Stimulated activated CD4-positive, alpha-beta T cell treated with anti-CD3 and anti-CD28 coated beads, Interleukin-1b, Interleukin-23, amount 100 ng/mL, for 4 hours (primary cell): ENCODE measurements at places on chromosomes 12 and 14.

DNA sequence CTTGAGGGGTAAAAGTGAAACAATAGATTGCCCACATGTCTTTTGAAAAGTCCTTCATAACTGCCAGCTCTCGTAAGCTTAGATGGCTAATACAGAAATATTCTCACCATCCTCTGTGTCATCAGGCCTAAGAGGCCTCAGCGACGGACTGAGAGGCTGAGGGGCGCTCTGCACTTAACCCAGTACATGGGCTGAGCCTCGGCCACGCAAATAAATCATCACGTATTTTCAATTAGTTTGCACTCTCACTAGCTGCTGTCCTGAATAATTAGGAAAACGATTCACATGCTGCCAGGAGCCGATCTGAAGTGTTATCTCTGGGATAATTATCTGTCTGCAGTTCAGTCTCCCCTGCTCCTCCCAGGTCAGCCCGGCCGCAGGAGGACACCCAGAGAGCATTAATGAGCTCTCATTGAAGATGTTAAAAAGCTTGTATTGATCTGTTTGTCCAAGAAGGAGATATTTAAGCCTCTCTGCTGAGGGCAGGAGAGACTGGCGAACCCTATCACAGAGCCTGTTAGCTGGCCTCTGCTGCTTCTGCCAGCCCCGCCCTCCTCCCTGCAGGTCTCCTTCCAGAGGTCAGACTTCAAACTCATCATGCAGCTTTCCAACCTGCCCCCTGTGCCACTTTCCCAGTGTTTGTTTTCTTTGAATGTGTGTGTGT, 1051.3 kb downstream of the VRK1 start:
- DNase-seq = no peak

DNA sequence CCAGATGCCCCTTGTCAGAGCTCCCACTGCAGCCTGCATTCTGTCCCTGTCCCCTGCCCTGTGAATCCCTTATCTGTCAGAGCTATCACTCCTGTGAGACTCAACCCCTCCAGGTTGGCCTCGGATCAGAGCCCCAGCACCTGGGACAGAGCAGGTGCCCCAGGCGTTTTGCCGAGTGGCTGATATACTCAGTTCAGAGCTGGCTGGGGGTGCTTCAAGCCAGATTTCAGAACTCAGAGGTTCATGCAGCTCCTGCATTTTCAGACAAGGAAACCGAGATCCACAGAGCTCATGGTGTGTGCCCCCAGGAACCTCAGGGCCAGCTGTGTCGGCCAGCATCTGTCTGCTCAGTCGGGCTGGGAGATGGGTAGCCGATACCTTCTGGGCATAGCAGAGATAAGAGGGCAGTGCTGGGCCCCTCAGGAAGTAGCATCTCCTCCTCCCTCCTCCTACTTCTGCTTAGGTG, 228.0 kb upstream of the RTL1 start:
- DNase-seq = no peak

DNA sequence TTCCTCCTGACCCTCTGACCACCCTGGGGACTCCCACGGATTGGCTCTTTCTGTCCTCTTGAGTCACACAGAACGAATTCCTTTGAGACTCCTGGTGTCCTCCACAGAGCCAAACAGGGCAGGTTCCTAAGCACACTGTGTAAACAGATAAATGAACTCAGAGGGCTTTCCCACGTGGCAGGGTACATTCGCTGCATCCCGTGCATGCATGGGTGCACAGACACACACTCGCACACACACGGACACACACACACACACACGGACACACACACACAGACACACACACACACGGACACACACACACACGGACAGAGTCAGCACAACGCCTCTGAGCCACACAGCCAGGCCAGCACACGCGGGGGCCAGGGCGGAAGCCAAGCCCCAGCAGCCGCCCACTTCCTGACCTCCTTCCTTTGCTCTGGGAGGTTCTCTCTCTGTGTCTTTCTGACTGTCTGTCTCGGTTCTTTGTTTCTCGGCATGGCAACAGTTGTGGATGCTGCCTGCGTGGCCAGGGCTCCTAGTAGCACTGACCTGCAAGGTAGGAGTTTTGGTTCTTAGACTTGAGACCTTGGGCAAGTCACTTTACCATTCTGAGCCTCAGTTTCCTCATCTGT, 706 bp downstream of the CRACR2A start:
- DNase-seq = peak; percentile 58

GRCh38 chr14:31893221-31893757, 183.8 kb upstream of the ARHGAP5 start:
- DNase-seq = no peak

DNA sequence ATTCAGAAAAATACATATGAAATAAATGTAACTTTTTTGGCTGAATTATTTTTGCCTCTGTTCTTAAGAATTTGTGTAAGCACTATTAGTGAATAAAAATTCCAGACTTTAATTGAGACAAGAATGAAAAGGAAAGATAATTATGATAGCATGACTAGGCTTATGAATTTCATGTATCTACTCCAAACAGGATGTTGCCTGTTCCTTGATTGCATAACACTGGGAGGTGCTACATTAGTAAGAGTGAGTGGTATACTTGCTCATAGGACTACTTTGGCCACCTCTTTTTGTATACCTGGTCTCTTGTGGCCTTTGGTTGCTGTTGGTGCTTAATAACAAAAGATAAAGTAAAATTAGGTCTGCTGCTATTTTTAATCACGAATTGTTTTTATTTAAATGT, 112.8 kb downstream of the NAV3 start:
- no peak for DNase-seq

DNA sequence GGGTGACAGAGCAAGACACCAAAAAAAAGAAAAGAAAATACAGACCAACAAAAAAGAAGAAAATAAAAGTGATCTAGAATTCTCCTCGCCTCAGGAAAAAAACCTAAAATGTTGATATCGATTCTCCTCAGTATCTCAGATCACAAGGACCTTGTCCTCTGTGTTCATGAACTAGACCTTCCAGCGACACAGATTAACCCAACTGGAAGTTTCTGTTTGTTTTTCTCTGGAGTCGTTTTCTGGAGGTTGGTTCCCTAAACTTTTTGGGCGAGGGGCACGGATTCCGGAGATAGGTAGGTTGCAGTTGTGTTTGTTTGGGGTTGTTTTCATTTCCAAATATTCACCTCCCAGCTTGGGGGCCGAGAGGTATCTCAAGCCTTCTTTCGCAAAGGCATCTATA, 559 bp upstream of the RFC5 start:
- no peak for DNase-seq

- DNase-seq = no peak
Measured at GRCh38 chr12:107027636-107028053, 40.7 kb upstream of the MTERF2 start.

GRCh38 chr12:13347241-13348043, 150.9 kb downstream of the EMP1 start:
- DNase-seq = peak; percentile 31

DNA sequence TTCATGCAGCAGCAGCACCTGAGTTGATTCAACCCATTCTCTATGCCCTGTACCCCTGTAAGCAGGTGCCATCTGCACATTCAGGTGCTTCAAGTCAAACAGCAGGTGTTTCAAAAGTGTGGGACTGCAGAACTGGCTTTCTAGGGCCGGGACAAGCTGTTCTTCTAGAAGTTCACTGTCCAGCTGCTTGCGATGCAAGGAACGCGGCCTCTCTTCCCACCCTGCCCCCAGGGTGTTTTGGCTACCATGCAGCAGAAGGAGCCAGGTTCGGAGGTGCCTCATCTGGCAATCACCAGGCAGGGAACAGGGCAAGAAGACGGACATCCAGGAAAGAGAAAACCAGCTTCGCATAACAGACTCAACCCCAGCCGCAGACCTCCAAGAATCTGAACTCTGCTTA, 35.2 kb downstream of the TMEM132D start:
- DNase-seq = no peak

- no peak for DNase-seq
Measured at GRCh38 chr12:45634273-45634917, 95.1 kb upstream of the ARID2 start.

DNA sequence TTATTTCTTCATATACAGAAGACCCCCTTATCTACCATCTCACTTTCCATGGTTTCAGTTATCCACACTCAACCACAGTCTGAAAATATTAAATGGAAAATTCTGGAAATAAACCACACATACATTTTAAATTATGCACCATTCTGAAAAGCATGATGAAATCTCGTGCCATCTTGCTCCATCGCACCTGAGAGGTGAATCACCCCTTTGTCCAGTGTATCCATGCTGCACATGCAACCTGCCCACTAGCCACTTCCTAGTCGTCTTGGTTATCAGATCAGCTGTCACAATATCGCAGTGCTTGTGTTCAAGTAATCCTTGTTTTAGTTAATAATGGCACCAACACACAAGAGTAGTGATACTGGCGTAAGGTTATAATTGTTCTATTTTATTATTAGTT, 145.7 kb downstream of the C12orf42 start:
- DNase-seq = no peak

DNA sequence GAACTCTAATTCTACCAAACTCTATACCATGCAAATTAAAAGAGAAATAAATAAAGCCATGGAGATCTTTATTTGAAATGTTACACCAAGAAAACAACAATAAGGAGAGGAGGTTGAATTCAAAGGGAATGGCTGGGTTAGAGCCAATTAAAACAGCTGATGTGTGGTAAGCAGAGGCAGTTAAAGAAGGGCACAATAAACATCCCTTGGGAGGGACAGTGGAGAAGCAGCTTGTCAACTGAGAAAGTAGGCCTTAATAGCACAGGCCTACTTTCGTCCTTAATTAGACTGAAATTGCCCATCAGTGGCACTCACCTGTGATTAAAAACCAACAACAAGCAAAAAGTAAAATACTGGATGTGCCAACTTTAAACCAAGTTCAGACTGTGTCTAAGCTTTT, 16.3 kb upstream of the NAV3 start:
- DNase-seq = no peak

GRCh38 chr14:80211153-80212022, at the start of gene DIO2:
DIO2 (minus strand) TSS chr14:80211504; CDS start chr14:80211472, 32 bp downstream.
- DNase-seq = no peak

DNA sequence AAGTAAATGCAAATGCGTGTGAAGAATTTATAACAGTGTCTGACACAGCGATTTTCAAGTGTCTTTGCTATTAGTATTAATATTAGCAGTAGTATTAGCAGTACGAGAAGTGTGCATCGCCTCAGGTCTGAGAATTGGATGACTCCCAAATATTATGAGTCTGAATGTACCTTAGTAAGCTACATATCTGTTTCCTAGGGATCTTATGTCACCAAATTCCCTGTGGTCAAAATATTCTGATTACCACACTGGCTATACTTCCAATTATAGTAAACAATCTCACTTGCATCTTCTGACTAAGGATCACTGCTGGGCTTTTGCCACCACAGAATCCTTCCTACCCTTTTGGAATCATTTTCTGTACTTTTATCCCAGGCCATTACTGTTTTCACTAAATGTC, 396.0 kb upstream of the MIS18BP1 start:
- DNase-seq = no peak

- no peak for DNase-seq
Measured at GRCh38 chr12:46908236-46908935, 82.6 kb upstream of the SLC38A4 start.

DNA sequence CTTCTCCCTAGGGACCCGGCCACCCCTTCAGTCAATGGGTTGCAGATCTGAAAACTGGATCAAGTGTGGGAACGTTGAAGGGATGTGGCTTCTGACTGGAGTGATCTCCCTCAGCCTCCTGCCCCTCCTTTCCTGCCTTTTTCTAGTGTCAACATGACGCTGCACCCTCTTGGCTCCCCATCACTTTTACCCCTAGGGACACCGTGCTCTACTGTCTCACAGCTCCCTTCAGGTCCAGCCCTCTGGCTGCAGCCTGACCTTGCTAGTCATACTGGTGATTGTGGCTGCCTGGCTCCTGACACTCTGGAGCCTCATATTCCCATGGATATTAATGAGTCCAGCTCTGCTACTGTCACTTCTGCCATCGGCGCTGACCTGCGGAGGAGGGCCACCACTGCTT, 51.5 kb upstream of the RASSF3 start:
- DNase-seq = no peak

DNA sequence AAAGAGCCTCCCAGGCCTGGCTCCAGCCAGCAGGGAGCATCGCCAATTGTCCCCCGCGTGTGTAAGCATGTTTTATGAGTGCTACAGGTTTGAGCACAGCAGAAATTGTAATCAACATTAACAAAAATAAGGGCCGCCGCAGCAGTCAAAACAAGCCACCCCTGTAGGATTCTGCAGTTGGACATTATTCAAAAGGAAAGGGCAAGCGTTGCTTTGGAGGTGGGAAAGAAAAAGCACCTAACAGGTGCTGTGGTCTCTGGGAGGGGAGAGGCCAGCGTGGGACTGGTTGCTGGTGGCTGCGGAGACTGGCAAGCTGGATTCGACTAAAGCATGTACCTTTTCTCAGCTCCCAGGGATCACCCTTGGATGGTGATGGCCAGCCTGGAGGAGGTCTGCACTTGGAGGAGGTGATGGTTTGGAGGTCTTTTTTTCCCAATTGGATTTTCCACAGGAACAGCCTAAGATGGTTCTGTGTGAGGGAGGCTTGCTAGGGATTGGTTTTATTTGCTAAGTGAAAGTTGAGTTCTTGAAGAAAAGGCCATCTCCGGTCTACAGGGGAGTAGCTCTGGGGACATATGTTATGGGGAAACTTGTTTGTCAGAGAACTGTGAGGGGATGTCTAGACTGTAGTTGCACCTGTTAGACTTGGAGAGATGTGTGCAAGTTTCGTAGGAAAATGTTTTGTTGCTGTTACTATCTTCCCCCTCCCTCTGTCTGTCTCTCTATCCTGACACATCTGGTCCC, 2.0 kb downstream of the DYRK2 start:
- no peak for DNase-seq

DNA sequence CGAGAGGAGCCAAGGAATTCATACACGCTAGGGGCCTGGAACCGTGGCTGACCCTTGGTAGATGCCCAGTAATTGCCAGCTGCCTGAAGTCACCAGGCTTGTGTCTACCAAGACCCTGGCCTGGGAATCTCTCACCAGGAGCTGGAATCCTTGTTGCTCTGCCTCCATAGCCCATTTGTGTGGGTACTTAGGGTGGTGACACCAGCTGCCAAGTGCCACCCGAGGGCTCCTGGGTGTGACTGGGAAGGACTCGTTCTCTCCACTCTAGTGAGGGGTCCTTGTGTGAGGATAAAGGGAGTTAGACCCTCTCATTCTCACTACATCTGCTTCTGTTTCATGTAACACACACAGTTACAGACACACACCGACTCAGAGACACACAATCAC, 17.9 kb downstream of the SERPINA1 start:
- DNase-seq = no peak

- DNase-seq = no peak
Measured at GRCh38 chr14:67428501-67429031, 16.6 kb upstream of the PLEK2 start.
